ENCODE measurements at places on chromosomes 7 and 10.

GRCh38 chr10:1377231-1377630 is 321.0 kb downstream of the WDR37 start:
- DNase-seq: peak; percentile 5

DNA sequence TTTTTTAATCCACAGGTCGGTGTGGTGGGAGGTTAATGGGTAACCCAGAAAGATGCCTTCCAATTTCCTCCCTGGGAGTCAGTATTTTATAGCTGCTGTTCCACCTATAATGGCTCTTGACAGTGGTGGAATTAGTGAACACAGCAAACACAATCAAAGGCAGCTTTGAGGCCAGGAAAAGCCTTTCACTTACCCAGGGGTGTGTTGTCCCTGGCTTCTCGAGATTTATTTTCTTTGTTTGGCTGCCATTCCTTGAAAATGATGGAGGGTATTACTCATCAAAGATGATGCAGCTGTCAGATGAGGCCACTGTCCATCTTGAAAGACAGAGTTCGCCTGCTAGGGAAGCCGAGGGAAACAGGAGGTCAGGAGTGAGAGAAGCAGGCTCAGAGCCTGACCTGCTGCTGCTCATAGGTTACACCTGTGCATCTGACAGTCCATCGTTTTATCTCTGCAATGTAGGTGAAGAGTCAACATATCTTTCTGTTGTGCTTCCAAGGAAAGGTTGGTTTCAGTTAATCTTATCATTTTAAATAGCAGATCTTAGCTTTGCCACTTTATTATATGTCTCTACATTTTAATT is 221.6 kb downstream of the XPNPEP1 start:
- DNase-seq: no peak

GRCh38 chr10:119346095-119346832 is 138.9 kb downstream of the GRK5 start:
- DNase-seq: no peak

DNA sequence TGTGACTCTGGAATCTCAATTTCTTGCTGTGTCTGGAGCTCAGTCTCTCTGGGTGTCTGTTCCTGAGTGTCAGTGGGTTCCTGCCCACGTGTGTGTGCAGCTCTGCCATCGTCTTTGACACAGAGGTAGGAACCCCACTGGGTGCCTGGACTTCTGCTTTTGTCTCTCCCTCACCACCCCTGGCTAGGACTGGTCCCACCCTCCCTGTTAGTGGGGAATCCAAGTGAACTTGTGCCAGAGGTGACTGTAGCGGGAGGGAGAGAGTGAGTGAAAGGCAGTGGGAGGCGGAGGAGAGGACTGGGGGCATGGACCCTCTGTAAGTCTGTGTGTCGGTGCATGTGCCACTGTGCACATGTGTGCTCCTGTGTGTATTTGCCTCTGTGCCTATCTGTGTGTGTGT is 299.9 kb upstream of the ZMIZ1 start:
- DNase-seq: no peak

- no peak for DNase-seq
Measured at GRCh38 chr7:40882071-40882658, 747.4 kb downstream of the SUGCT start.

DNA sequence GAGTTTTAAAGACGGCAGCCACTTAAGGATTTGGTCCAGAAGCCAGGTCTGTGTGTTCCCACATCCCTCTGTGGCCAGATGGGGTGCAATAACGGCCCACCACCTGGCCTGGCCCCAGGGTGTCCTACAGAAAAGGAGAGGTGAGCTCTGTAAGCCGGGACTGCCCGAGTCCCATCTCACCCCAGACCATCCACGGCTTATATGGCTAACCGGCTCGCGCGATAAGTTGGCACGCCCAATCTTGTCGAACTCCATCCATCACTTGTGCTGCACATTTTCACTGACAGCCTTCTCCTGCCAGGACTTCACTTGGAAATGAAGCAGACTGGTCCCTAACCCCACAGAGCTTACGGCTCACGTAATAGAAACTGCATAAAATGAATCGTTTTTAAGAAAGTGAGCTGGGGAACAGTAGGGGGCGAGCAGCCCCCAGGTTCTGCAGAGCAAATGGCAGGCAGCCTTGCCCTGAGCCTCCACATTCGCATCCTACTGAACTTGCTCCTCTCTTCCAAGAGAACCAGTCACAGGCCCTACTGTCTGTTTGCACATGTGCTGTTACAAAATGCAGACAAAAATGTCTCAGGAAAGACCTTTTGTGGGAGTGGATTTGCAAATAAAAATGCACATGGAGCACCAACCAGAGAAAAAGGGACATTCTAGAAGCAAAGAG is 98.2 kb downstream of the TNS3 start:
- no peak for DNase-seq

DNA sequence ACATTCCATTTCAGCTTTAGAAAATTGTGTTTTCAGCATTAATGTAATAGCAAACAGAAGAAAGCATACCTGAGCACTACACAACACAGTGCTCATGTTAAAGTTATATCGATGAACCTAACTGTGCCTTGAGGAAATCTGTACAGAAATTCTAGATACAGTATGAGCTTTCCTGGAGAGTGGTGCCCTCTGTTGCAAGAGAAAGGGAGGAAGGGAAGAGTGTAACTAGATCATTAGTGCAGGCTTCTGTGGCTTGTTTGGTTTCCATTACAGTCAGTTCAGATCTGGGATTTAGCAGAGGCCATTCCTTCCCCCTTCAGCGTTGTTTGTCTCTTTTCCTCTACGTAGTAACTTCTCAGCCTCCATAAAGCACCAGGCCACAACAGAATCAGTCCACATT is 139.7 kb downstream of the HTR7 start:
- DNase-seq: no peak

GRCh38 chr10:125549653-125550052 is 133.3 kb downstream of the TEX36 start:
- no peak for DNase-seq

DNA sequence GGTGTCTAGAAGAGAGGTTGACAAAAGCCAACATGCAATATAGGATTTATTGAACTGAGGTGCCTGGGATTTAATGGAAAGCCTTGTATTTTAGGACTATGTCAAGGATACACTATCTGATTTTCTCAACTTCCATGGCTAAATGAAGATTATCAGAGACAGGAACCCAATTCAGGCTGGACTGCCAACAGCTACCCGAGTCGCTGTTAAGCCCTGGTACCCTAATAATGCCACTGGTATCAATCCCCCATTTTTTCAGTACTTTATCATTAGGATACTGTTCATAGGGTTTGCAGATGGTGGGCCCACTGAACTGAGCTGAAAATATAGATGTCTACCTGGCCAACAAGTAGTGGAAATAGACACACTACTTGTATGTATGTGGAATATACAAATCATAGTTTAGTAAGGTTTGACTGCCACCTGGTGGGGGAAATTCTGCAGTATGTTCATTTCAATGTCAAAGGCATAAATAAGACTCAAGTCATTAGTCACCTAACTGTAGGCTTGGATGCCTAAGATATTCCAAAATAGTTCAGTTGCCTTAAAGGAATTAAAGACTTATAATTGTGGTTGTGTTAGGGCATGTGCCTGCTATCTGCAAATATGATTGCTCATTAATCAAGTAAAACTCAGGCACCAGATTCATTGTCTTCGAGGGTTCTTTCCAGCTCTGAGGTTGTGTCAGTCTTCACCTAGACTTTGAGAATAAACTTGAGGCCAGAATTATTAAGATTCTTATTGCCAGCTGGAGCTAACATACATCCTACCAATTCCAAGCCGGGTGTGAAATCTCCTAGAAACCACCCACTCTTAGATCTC is 34.1 kb upstream of the NOBOX start:
- peak; percentile 48 for DNase-seq

GRCh38 chr7:30805931-30806330 is 34.7 kb downstream of the MINDY4 start:
- no peak for DNase-seq

DNA sequence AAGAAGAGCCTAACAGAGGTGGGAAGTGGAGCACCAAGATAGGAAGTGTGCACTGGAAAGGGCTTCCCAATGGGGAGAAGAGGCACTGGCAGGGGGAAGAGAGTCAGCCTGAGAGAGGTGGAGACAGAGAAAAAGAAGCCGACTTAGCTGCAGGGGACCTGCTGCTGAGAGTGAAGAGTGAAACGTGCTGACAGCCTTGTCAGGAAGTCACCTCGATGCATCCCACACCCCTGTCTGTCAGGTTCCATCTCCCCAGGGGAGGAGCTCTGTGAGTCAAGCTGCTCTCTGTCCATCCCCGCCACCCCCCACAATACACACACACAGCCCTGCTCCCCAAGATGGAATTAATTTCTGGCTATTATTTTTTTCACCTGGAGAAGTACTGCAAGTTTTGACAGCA is 14.0 kb downstream of the KAZALD1 start:
- DNase-seq: no peak

GRCh38 chr7:143085109-143085508 is 33.0 kb downstream of the OR6V1 start:
- DNase-seq: no peak

DNA sequence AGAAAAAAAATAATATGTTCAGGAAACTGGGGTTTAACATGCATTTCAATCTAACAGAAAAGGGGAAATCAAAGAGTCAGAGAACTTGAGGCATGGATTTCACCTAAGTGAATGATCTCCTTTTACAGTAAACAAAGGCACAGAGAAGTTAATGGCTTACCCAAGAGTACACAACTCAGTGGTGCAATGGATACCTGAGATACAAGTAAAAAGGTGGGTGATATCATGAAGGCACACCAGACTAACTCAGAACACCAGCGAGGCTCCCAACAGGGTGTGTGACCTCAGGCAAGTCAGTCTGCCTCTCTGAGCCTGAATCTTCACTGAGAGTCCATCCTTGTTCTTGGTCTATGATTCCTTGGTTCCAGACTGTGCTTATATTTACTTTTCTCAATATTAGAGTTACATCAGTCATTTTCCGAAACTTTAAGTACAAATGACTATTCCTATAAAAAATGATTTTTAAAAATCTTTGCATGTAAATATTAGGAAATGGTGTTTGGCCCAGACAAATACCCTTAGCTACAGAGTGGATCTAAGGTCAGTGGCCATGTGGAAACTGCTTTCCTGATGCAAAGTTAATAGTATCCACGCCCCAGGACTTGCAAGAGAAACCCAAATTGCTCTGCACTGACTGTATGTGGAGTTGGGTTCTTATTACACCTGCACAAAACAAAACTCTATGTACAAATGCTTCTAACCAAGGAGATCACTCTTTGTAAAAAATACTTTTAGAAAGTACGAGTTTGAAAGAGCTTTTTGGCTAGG is 282.8 kb upstream of the IMMP2L start:
- no peak for DNase-seq

DNA sequence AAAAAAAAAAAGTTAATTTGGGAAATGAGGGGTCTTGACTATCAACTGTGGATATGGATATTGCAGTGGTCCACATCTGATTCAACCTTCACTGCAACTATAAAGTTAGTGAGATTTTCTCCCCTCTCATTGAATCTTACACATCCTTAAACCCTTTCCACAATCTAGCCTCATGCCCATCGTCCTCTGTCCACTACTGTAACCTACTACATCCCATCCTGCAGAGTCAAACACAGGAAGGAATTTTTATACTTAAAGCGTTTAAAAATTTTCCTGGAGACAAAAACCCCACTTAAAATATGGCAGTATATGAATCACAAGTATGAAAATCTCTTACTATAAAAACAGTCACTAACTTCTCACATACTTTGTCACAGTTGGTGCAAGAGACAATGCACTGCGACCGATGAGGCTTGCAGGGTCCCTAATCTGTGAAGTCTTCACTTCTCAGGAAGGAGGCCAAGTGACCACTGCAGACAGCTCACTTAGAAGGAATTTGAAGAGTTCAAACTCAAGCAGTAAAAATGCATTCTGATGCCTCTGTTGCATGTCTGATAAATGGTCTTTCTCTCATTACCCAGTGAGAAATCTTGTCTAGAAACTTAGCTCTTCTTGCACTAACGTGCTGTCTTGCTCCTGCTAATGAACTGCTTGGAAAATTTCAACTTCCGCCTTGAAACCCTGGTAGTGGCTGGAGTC is 50.3 kb upstream of the ST8SIA6 start:
- no peak for DNase-seq

DNA sequence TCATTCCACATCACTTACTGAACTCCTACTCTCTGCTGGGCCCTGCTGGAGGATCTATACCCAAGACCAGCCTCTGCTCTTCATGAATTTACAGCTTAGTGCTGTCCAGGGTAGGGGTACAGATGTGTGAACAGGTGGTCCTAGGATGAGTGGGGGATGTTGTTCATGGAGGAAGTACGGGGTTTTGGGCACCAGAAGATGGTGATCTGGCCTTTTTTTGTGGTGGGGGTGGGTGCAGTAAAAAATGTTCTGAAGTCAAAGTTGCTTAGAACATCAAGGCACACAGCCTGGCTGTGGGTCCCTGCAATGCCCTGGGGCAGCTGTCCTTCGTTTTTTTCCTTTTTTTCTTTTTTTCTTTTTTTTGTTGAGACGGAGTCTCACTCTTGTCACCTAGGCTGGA is 34.2 kb upstream of the GNA12 start:
- no peak for DNase-seq

- DNase-seq: peak; percentile 70
Measured at GRCh38 chr10:6493521-6494441, 86.3 kb downstream of the PRKCQ start.

DNA sequence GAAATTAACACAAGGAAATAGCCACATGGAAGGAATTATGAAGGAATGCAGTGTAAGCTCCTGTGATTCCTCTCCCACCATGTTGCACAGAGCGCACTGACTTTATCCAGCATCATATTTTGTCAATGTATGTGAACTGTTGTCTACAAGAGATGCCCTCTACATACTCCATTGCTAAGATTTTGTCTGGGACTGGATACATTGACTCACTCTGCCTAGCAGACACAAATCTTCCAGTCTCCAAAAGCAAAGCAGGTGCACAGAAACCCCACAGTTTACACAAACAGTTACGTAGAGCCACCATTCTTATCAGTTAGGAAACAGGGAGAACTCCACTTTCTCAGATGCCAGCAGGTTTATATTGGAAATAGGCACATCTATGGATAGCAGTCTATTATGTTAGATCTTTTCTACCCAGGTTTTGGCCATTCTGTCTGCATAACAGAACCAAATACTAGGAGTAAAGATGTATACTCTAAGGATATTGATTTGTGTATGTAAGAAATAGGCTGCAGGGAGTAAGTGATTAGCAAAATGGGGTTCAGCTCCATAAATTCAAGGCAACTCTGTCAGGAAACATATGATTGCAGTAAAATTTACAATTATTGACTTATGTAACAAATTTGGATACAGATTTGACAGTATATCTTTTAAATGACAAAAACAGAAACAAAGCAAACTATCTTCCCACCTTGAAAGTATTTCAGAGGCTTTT is 1.5 kb downstream of the AKR1C2 start:
- DNase-seq: no peak

- DNase-seq: no peak
Measured at GRCh38 chr10:129608653-129609052, 141.6 kb downstream of the MGMT start.

All from CD8-positive, alpha-beta T cell (primary cell).